Activated CD4-positive, alpha-beta T cell treated with anti-CD3 and anti-CD28 coated beads, Interleukin-2, amount 50 U/mL, for 48 hours (primary cell): ENCODE measurements at places on chromosomes 16 and 17.

DNA sequence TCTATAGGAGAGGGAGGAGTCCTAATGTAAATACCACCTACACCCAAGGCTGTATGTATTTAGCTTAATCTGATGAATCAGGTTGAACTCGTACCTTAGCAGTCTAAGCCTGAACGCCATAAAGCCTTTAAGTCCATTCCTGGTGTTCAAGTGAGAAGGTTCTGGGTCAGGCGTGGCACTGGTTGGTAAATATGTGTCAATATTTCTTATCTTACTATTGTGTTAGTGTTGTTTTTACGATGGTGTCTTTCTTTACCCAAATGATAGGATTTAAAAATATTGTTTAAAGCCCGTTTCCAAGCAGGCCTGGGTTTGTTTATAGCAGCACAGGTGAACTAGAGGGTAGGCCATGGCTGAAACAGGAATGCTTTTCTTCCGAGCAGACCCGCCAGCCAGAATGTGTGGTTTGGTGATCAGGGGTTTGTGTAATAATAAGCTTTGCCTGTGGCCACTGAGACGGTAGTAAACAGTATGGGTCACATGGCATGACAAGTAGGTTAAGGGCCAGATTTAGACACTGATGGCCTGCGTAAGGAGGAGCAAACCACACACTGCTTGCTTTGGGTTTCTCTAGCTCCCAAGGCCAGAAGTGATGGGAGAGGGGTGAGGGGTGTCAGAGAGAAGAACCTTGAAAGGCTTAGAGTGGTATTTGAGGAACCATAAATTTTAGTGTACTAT lies 3.3 kb downstream of the TMEM94 start:
- DNase-seq: no peak

GRCh38 chr17:76688165-76688622 lies 22.6 kb downstream of the MXRA7 start:
- DNase-seq: no peak

DNA sequence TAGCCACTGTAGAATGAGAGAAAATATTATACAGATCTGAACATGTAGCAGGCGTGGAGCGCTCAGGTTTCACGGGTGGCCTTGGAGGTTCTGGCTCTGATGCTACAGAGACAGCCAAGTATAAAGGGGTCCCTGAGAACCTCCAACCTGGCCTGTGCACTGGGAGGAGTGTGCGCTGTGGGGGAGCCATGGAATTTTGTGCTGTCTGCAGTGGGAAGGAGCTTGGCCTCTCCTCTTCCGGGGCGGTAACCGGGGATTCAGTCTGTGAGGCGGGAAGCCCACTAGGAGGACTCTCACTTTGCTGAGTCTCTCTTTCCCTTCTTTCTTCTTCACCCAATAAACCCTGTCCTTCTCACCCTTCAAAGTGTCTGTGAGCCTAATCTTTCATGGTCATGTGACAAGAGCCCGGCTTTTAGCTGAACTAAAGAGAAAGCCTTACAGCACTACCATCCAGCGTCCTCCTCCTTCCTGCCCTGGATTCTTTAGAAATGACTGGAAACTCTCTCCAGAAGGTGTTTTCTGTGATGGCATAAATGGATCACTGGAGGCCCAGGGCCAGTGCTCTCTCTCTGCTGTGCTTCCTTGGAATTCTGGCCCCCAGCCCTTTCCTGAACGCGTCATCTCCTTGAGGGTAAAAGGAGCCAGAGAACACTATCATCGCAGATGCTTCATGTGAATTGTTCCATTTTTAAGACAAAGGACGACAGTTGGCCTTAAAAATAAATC lies 232.1 kb upstream of the CACNG5 start:
- DNase-seq: no peak

DNA sequence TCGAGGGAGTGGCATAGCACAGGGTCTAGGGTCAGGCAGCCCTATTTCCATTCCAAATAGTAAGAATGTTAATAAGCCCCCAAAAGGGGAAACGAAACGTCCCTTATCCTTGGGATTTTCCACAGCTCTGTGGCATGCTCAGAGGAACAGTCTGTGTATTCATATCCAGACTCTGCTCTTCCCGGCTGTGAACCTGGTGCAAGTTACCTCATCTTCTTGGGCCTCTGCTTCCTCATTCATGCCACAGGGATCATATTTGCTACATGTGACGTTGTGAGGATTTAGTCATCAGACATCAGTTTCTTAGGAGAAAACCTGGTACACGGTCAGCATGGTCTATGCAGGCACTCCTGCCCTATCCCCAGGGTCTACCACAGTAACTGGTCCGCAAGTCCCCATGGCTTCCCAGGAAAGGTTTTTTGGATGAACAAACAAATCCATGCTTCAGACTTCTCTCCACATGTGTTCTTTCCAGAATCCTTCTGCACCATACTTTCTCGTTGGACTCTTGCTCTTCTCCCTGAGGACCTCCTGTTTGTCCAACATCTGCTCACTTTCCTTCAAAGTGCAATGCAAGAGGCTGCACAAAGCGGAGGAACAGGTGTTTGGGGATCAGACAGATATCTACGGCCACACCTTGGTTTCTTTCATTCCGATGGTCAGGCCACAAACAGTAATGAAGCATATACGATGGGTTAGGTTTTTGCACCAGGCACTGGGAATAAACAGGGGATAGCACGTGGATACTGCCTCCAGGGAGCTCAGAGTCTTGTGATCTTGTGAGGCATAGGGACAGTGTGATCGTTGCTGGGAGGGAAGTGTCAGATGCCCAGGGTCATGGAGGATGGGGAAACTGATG lies 17.7 kb downstream of the GLP2R start:
- DNase-seq: no peak

- DNase-seq: peak; percentile 51
Observed at GRCh38 chr16:85615014-85615851, 2.1 kb downstream of the GSE1 start.

GRCh38 chr16:88363239-88363891 lies 19.4 kb upstream of the ZNF469 start:
- no peak for DNase-seq

DNA sequence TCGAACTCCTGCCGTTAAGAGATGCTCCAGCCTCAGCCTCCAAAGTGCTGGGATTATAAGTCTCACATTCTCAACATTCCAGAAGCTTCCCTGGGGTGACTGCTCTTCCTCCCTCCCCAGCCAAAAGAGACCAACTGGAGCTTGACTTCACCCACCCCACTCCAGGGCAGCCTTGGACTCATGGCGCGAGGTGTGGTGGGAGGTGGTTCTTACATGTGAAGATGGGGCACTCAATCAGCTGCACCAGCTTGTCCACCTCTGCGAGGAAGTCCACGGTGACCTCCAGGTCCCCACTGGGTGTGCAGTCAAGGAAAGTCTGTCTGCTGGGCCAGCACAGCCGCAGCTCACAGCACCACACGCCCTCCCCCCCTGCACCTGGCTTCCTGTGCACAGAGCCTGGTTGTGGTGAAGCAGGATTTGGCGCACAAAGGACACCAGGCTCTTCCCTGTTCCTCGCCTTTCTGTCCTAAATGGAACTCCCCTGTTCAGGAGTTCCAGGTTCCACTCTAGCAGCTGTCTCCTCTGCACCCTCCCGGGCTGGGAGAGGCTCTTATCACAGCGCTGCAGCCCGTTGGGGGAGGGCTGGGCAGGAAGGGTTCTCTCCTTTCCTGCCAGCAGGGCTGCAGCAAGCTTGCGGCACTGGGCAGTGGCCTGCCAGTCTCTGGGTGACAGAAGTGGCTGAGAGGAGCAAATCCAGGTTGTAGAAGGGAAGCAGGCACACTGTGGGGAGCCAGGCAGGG lies 9.6 kb upstream of the MTSS2 start:
- no peak for DNase-seq

DNA sequence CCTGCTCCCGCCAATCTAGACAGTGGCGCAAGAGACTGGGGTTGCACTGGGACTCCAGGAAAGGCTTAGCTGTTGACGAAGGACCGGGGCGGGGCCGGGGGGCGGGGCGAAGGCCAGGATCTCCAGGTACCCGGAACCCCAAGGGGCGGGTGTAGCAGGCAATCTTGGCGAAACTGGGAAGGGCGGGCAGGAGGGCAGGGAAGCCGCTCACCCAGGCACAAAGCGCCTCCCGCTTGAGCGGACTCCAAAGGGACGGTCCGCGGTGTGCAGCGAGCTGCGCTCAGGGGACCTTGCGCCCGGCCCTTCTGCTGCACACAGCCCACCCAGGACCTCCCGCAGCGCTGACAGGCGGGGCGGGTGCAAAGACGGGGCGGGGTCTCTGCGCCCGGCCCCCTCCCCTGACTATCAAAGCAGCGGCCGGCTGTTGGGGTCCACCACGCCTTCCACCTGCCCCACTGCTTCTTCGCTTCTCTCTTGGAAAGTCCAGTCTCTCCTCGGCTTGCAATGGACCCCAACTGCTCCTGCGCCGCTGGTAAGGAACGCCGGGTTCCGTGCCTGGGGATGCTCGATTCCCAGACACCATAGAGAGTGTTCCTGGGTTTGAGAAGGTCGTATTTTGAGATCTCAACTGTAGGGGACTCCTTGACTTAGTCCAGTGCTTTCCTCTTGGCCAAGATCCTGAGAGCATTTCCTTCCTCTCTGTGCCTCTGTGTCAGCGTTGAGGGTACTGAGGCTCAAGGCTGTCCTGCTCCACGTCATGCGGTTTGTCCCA lies at the start of gene MT1F:
Gene MT1F (plus strand): TSS at position 405 of the 772 bp plus-strand sequence. CDS start 100 bp downstream, at position 505.
- peak; percentile 84 for DNase-seq

DNA sequence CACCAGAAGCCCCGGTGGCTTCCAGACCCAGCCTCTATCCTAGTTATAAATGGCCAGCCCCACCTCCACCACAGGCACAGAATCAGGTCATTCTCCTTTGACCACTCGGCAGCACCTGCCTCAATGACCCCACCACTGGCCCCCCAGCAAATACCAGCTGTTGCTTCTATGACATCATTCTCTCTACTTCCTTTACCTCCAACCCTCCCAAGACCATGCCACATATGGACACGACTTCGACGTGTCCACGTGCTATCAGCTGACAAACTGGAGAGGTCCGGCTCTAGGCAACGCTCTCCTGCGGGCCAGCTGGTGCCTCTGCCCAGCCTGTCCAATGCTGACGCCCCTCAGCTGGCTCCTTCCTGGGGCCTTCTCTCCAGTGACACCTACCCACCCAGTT lies 5.9 kb downstream of the ALYREF start:
- no peak for DNase-seq
